ENCODE measurements at places on chromosomes 5 and 9. TPM values are rescaled to one million over a fixed set of nuclear protein-coding genes. Genes with fewer than 3 reads are reported as not detected.

Gene CATSPER3
- total RNA-seq: not detected

GRCh38 chr9:137412431-137412830, 10.5 kb downstream of the EXD3 start:
- no peak for DNase-seq

DNA sequence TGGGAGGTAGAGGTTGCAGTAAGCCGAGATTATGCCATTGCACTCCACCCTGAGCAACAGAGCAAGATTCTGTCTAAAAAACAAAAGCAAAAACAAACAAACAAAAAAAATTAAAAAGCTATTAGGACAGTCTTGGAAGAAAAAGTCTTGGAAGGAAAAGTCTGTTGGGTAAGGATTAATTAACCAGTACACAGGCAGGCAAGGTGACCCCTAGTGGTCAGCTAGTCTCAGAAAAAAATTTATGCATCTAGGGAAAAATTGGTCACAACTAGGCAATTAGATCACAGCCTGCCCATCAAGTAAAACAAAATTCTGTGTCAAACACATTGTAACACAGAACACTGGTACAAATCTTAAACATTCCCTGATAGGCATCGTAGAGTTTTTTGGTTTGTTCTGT, 6.7 kb upstream of the ANKRD18B start:
- DNase-seq: no peak

DNA sequence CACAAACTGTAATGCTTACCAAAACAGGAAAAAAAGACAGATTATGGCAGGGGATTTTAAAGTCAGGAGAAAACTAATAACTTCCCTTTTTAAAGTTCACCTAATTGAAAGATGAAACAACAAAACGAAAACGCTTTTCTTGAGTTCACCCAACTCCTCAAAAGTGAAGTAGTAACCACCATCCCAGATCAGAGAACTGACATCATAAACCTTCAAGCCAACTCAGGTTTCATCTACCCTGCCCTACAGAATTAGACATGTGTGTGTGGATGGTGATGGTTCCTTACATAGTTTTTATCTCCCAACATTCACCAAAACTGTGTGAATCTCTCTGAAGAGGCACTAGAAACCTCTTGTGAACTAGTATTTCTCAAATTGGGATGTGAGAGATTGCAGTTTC, 195.2 kb upstream of the PTGER4 start:
- no peak for DNase-seq

DNA sequence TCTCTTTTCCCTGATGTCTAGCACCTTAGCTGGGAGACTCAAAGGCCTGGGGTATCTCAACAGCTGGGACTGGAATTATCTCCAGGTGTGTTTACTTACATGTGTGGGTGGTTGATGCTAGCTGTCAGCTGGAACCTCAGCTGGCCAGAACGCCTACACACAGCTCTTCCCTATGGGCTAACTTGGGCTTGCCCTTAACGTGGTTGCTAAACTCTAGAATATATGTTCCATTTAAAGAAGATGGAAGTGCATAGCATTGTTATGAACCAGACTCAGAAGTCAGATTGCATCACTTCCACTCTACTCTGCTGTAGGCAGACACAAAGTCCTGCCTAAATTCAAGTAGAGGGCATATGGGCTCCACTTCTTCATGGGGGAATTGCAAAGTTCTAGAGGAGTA, 29.3 kb downstream of the SGCD start:
- no peak for DNase-seq

DNA sequence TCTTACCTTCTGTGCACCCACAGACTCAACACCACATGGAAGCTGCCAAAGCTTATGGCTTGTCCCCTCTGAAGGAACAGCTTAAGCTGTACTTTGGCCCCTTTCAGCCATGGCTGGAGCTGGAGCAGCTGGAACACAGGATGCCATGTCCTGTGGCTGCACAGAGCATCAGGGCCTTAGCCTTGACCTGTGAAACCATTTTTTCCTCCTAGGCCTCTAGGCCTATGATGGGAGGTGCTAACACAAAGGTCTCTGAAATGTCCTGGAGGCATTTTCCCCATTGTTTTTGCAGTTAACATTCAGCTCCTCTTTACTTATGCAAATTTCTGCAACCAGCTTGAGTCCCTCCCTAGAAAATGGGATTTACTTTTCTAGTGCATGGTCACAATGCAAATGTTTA, 461.4 kb upstream of the TYRP1 start:
- no peak for DNase-seq

- no peak for DNase-seq
Observed at GRCh38 chr5:180090098-180090768, 18.7 kb upstream of the RNF130 start.

Gene GABBR2
- not detected for total RNA-seq

Gene TXNDC8
- total RNA-seq: not detected

DNA sequence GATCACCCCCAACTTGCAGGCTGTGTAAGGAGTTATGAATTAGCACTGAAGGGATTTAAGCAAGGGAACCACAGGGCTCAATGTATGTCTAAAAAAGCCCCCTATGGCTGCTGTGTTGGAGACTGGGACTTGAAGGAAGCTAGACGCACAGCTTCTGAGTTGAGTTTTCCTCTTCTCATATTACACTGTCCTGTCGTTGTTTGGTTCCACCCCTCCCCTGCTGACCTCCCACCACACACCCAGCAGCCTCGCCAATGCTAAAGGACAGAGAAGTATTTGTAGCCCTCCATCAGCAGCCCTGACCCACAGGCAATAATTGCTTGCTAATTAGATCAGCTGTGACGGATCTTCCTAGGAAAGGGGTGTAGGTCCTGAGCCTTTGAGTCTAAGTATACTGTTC, 15.1 kb upstream of the CARTPT start:
- DNase-seq: no peak

DNA sequence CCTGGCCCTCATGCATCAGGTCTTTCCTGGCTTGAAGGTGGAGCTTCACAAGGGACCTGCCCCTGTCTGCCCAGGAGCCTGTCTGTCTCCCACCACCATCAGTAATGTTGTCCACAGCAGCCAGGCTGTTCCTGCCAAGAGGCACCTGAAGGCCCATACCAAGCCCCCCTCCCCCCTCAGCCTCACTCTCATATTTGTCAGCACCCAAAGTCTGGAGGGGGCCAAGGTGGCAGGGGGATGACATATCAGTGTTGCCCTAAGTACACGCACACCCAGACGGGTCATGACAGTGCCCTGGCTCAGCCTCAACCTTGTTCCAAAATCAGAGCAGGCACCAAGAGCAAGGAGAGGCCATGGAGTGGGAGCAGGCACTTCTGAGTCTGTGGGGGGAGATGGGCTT, 27.2 kb upstream of the CYLC2 start:
- DNase-seq: no peak

Gene CDC20B
- not detected for total RNA-seq

DNA sequence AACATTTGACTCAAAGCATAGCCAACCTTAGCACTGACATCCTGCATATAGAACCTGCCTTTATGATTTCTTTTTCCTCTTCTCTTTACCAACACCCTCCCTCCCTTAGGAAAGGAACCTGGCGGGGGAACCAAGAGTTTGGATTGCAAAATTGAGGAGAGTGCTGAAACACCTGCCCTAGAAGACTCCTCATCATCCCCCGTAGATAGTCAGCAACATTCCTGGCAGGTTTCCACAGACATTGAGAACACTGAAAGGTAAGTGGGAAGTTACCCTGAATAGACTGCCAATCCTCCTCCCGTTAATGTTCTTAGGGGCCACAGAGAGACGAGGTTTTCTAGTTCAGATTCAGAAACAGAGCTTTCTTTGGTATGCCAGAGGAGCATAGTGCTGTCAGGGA, 88.8 kb downstream of the RGS7BP start:
- no peak for DNase-seq

DNA sequence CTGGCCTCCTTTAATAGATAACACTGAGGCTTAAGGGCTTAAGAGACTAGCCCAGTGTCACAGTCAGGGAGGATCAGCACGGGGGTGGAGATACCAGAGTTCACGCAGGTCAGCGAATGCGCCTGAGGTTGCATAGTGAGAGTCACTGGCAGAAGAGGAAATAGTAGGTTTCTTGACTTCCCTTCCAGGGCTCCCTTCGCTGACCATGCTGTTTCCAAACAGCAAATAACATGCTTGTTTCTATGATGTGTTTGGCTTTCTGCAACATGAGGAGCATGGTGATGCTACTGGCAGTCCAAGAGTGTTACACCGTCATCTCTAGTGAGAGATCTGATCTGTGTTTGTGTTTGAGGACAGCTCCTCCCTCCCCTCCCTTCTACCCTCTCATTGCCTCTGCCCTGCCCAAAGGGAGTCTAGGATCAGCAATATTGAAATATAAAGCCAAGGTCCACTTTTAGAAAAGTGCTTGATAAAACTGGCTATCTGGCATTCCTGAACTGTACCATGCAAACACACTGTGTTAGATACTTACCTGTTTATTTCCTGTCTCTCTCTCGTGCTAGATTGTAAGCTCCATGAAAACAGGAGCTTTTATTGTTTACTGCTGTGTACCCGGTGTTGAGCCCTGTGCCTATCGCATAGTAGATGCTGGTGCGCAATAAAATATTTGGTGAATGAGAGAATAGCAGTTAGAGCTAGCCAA, 12.3 kb downstream of the TLE4 start:
- no peak for DNase-seq

- DNase-seq: no peak
Observed at GRCh38 chr5:57499262-57500050, 16.8 kb upstream of the ACTBL2 start.

Gene OSMR
- 79.2 TPM for total RNA-seq

DNA sequence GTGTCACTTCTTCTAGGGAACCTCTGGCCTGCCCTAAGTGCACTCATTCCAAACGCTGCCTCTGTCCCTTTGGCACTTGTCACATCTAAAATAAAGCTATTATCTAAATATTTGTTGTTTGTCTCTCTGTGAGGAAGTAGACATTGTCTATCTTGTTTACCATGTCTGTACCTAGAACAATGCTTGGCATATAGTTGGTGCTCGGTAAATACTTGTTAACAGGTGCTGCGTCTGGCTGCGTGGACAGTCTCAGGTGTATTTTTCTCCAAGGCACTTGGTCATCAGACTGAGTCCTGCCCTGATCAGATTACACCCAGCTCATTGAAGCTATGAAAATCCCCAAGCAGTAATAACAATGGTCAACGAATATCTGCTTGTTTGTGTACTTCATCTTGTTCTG, 174.9 kb upstream of the SMIM23 start:
- no peak for DNase-seq

GRCh38 chr5:82622711-82623514, 344.8 kb upstream of the RPS23 start:
- no peak for DNase-seq

DNA sequence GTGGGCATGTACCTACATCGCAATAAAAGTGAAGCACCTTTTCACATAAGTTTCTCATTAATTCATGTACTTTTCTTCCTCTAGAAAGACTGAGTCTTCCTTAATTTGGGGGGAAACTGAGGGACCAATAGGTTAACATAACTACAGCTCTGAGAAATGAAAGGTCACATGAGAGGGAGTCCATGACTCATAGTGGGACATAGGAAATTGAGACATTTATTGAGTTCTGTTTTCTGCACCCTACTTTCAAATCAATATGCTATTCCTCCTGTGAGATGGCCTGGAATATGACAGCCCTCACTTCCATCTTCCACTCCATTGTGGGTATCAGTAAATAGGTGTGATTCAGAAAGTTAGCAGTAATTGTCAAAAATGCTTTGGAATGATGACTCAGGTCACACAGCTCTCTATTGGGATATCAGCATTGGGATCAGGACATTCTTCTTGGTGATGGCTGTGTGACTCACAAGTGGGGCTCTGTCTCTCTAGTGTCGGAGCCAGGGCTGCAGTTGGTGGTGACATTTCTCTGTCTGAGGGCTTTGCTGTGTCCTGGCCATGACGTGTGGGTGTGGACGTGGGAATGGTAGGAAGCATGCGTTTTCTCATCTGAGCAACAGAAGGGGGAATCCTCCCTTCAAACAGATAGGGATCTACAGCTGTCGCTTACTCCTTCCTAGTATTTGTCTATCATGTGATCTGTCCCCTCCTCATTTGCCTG, 125.0 kb downstream of the TRIO start:
- DNase-seq: peak; percentile 67

- DNase-seq: no peak
Observed at GRCh38 chr9:78986446-78986845, 585.3 kb upstream of the TLE4 start.

DNA sequence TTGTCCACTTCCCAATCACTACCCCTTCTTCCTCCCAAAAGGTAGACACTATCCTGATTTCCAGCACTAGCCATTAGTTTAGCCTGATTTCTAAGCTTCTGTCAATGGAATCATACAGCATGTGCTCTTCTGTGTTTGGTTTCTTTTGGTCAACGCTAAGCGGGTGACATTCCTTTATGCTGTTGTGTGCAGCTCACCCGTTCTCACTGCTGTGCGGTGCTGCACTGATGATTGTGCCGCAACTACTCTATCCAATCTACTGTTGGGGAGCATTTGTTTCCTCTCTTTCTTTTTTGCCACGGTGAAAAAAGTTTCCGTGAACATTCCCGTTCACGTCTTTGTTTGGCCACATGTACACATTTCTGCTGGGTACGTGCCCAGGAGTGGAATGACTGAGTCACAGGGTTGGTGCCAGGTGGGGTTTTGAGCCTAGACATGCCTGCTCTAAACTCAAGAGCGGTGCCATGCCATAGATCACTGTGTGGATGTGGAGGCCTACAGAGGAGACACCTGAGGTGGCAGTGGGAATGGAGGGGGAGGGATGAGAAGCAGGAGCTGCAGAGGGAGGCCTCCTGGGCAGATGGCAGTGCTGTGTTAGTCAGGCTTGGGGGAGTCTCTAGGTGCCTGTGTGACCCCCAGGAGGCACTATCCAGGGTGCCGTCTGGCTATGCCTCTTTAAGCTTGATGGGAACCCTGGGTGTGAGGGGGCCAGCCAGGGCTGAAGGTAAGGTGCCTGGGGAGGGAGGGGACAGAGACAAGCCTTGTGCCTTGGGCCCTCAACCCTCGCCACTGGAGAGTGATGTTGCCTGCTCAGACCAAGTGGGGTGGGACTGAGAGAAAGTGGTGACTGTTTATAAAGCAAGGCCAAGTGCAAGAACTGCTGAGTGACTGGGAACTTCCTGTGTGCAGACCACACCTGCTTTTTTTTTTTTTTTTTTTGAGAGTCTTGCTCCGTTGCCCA, 11.4 kb upstream of the ANKRD33B start:
- DNase-seq: no peak

Gene QRFP
- not detected for total RNA-seq

Gene FRRS1L
- 0.81 TPM for total RNA-seq

GRCh38 chr9:127972236-127972871, 8.4 kb downstream of the EEIG1 start:
- no peak for DNase-seq

- no peak for DNase-seq
Observed at GRCh38 chr9:121302786-121303185, 34.8 kb downstream of the GSN start.

DNA sequence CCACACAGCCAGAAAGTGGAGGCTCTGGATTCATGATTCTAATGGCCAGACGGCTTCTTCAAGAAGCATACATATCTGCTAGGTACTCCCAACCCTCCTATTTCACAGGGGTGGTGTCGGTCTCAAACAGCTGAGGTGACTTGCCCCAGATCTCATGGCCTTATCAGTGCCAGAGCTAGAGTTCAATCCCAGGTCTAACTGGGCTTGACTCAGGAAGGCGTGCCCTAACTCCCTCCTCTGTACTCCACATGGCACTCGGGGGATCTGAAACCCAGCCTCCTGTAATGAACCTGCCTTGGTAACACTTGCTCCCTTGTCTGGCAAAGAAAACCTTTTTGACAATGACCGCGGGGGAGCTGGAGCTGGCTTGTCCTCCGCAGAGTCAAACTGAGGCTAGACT, 2.1 kb downstream of the QRFP start:
- no peak for DNase-seq

All from thoracic aorta (tissue), 2 donors.